Activated T-cell treated with anti-CD3 and anti-CD28 coated beads, Interleukin-2, amount 50 U/mL, for 72 hours (primary cell): ENCODE measurements at places on chromosomes 12 and 14.

GRCh38 chr14:105011312-105011990 lies 9.4 kb downstream of the CDCA4 start:
- DNase-seq = no peak

DNA sequence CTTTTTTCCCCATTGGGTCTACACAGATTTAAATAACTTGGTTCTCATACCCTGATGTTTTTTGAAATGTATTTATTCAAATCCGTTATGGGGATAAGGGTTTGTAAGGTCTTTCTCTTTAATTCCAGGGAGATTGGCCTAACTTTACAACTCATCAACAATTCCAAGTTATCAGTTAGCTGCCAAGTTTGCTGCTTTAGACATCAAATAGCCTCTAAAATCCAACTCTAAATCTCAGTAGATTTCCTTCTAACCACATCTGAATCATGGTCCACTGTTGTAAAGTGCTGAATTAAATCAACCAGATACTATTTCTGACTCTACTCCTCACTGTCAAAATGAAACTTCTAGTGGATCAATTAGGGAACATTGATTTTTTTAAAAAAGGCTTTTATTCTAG lies 364.1 kb upstream of the E2F7 start:
- DNase-seq = no peak

GRCh38 chr12:27332714-27333402 lies at the start of gene BMAL2:
BMAL2 (plus strand) TSS chr12:27332836; CDS start chr12:27333073, 237 bp downstream.
- DNase-seq = peak; percentile 65

- DNase-seq = no peak
Measured at GRCh38 chr12:26157001-26157400, 32.2 kb upstream of the BHLHE41 start.

DNA sequence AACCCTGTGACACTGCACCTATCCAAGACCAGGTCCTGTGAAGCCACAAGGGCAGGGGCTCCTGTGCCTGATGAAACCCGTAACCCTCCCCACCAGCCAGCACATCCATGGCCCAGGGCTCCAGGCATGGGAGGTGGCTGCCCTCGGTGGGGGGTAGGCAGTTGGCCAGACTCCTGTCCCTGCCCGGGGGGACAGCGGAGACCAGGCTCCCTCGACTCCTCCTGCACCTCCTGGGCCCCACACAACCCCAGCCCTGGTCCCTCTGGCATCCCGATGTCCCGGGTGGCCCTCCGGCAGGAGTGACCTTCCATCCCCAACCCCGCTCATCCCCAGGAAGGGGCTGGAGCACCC lies 11.4 kb downstream of the AKT1 start:
- no peak for DNase-seq

GRCh38 chr12:55716582-55716957 lies 724 bp downstream of the BLOC1S1 start:
- no peak for DNase-seq

DNA sequence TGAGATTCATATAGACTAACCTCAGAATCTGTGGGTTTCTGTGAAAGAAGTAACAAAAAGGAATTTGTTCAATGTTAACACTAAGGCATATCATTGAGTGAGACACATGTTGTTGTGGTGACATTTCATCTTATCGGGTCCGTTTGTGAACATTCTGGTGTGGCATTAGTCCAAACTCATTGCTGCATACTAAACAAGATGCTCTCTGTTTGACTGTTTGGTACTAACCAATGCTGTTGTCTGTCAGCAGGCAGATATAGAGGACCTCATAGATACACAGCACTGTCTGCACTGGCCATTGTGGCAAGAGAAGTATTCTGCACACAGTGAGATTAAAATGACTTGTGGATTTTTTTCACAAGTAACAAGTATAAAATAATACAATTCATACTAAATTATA lies 41.2 kb downstream of the SLC25A21 start:
- DNase-seq = no peak

DNA sequence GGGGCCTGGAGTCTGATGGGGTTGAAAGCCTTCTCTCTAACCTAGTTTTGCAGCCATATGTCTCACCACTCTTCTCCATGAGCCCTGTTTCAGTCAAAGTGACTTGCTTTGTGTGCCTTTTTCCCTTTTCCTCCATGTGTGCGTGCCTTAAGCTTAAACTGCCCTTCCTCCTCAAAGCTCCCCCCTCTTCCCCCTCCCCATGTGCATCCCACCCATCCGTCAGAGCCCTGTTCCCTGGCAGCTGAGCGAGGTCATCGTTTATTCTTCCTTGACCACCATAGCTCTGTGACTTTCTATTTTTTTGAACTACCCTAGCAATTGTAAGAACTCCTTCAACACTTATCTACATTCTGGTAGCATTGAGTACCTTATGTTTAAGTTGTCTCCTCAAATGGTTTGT lies 24.9 kb downstream of the SAMD4A start:
- no peak for DNase-seq

- peak; percentile 70 for DNase-seq
Measured at GRCh38 chr12:14961466-14962152, at the start of gene ARHGDIB. ARHGDIB (minus strand) TSS chr12:14961601; CDS start chr12:14950712, 10,889 bp downstream.

DNA sequence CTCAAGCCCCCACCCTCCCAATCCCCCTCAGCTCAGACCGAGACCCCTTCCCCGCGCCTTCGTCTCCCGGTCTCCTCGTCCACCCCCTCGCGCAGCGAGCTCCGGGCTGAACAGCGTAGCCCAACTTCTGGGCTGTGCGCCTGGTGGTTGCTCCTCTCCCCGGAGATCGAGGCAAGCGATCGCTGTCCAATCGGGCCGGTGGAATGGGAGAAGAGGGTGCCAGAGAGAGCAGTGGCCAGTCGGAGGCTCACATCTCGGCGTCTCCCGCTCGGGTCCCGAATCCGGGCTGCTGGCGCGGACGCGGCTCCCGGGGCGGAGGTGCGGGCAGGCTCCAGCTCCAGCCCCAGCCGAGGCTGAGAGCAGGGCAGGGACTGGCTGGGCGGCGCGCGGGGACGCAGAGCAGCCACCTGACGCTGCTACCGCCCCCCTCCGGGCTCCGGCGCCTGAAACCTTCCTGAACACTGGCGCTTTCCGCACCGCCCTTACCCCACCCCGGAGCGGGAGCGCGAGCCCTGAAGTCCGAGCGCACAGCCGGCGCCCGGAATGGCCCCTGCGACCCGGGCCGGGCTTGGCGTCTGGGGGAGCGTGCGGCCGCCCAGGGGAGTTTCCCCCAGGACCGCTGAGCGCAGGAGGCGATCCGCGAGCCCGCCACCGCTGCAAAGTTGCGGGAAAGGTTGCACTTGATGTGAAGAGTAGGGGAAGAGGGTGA lies 508 bp upstream of the KCNH5 start:
- DNase-seq = peak; percentile 1

GRCh38 chr14:96861568-96862310 lies 64.6 kb downstream of the VRK1 start:
- no peak for DNase-seq

GRCh38 chr14:96189281-96189711 lies 15.3 kb upstream of the BDKRB2 start:
- no peak for DNase-seq

GRCh38 chr12:61111218-61111617 lies 1149.0 kb upstream of the USP15 start:
- DNase-seq = no peak

GRCh38 chr14:95164506-95164905 lies 7.2 kb upstream of the DICER1 start:
- no peak for DNase-seq

- DNase-seq = no peak
Measured at GRCh38 chr12:116333402-116333801, 55.9 kb upstream of the MED13L start.

DNA sequence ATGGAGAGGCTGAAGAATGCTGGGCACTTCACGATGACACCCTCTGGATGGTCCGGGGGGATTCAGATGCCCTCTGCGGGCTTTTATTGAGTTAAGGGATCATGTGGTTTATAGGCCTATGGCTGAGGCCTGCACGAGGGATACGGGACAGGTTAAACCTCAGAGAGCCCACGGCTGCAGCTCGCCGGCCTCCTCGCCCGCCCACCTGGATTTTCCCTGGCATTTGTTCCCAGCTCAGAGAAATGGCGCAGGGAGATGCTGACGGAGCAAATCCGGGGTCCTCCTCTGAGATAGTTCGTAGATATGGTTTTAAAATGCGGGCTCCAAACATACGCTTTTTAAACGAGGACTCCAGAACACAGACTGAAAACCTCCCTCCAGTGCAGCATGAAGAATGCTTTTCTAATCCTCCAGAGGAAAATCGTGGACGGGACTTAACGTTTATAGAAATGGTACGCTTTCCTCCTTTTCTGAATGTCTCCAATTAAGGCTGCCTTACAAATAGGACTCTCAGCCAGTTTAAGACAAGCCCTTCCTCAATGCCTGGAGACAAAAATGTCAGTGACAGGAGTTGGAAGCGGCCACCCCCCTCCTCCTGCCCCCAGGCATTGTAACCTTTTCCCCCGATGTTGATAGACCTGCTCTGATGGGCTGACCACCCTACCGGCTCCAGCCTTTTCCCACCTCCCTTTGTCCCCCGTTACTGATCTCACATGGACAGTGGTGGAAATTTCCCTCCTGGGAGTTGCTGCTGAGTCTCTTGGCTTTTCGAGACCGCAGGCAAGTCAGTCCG lies 16.6 kb downstream of the CCND2 start:
- DNase-seq = no peak

- no peak for DNase-seq
Measured at GRCh38 chr12:78392918-78393317, 471.7 kb upstream of the SYT1 start.

GRCh38 chr12:51218607-51219161 lies 822 bp upstream of the POU6F1 start:
- no peak for DNase-seq

- no peak for DNase-seq
Measured at GRCh38 chr12:68122236-68122920, 37.2 kb downstream of the IFNG start.

DNA sequence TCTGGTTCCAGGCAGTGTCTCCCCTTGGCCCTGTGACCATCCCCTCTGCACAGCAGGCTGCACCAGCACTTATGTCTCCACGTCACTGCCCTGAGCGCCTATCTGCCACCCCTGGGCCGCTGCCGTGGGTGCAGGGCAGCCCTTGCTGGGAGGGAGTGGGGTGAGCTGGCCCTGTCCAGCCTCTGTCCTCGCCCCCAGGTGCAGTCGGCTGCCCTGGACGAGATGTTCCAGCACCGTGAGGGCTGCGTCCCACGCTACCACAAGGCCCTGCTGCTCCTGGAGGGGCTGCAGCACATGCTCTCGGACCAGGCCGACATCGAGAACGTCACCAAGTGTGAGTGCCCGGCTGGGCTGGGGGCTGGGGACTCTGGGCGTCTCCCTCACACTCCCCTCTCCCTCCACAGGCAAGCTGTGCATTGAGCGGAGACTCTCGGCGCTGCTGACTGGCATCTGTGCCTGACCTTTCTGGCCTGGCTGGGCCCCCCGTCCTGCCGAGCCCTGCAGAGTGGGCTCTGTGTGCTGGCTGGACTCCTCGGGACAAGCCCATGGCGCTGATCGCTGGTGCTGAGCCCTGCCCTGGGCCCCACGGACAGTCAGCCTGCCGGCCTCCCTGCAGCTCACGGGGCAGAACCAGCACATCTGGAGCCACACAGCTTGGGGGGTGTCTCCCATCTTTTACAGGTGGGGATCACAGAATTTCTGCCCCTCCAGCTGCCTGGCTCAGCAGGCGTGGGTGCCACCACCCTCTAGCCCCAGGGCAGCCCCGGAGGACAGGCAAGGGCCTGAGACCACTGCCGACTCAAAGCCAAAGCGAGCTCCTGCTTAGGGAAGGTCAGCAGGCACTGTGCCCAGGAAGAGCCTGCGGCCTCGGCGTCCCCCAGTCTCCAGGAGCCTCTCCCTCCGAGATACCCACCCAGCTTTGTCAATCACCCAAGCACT lies 7.9 kb upstream of the PUS1 start:
- DNase-seq = no peak

DNA sequence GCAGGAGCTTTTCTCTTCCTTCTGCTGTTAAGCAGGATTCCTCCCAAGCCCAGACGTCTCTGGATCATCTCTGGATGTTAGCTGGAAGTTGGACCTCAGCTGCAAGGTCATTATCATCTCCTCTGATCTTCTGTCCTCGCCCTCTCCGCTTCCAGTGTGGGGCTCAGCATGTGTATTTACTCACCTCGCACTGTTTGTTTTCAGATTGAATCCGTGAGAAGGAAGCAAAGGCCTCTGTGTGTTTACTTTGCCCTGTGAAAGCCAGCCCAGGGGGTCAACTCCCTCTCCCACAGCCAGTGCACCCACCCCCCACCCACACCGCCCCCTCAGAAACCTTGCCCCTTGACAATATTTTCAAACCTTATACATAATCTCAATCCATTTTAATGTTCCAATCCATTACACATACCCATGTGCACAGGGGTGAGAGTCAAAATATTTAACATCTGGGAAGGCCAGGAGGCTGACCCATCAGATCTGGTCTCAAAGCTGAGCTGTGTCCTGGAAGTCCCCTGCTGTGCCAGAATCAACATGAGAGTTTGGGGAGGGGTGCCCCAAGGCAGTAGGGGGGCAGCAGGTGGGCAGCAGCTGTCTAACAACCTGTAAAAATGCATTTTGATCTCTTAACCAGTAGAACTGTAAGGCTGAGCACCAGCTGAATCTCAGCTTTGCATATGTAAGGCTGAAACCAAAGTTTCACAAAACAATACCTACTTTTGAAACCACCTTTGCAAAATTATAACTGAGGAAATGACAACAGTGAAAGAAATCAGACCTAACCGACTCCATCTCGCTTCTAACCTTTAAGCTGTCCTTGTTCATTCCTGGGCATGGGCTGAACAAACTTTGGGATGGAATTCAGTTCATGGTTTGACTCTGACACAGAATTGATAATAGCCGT lies 157.9 kb downstream of the ZNF664 start:
- DNase-seq = no peak

DNA sequence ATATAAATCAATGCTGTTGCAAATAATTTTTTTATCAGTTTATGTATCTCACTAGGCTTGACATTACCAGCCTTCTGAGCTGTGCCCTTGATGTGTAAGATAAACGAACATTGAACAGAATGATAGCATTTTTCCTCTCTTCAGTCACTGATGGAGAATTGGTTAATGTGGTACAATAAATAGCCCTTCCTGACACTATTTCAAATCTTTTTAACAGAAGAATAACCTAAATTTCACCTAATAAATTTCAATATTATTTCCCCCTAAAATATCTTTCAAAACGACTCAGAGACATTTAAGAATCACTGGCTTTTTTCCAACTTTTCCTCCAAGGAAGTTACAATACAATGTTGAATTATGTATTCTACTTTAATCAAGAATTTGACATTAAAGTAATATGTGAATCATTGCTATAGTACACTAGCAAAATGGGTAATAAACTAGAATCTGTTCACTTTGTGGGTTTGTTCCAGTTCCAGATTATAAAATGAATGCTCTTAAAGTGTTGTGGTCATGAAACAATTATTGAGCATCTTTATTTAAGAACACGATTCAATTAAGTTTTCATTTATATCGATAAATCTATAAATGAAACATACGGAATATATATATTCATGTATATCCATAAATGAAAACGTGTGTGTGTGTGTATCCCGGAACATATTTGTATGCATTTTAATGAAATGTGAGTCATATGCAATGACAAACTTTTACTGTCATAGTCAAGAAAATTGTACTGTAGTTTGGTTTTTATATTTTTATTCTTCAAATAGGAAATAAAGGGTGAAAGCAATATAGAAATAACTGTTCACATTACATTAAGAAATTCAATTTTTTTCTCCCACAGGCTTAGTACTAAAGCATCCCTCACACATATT lies 2.5 kb upstream of the ATP2B1 start:
- DNase-seq = no peak
